ENCODE measurements at places on chromosomes 1 and 21. TPM values are rescaled to one million over a fixed set of nuclear protein-coding genes. Genes with fewer than 3 reads are reported as not detected.

Gene DNTTIP2
- total RNA-seq, result 141 TPM

Gene SLAMF1
- 96.6 TPM for total RNA-seq

Gene FALEC
- not detected for total RNA-seq

- DNase-seq, result no peak
Measured at GRCh38 chr1:2419416-2419815, 7.1 kb upstream of the PEX10 start.

DNA sequence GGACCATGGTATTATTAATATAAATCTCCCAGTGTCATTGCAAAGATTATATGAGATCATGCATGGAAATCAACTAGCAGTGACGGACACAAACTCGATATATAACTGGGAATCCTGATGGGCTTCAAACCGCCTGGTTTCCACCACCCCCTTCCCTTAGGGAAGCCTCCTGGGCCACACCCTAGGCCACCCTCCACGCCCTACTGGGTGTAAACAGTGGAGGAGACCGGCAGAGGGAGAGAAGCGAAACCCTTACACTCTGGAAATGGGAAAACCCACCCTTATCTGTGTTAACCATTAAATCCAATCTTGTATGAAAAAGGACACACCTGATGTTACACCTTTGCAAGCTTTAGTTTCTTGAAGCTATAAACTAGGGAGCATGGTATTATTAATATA, 595 bp upstream of the ZNHIT6 start:
- no peak for DNase-seq
